HepG2 (cell line): ENCODE measurements at places on chromosomes 3 and 15. TPM values are rescaled to one million over a fixed set of nuclear protein-coding genes. Genes with fewer than 3 reads are reported as not detected.

The SEMA5B gene
- not detected in 2 replicates for total RNA-seq

The SPSB4 gene
- not detected in 2 replicates for total RNA-seq

The DISP2 gene
- total RNA-seq, result 0.09 and 0.15 TPM in 2 replicates

The PAK6 gene
- total RNA-seq, result 0.07 TPM in 1 of 2 replicates, not detected in the other

The LRRC15 gene
- total RNA-seq, result not detected in 2 replicates

The KY gene
- not detected in 2 replicates for total RNA-seq

The PGBD4 gene
- 1.3 and 1.4 TPM in 2 replicates for total RNA-seq

The TMEM212 gene
- total RNA-seq, result not detected in 2 replicates

The BLM gene
- total RNA-seq, result 11.8 and 17.4 TPM in 2 replicates

The UBAP1L gene
- total RNA-seq, result 0.13 and 0.86 TPM in 2 replicates

The EXD1 gene
- total RNA-seq, result not detected in 2 replicates

The GOLGA8O gene
- not detected in 2 replicates for total RNA-seq

The GOLGA6D gene
- not detected in 2 replicates for total RNA-seq

The CX3CR1 gene
- total RNA-seq, result not detected in 2 replicates

The ST8SIA2 gene
- total RNA-seq, result not detected in 2 replicates
